ENCODE measurements at places on chromosomes 2 and 18.

GRCh38 chr18:25658476-25658875 lies 306.5 kb upstream of the ZNF521 start:
- DNase-seq: no peak

- no peak for DNase-seq
Measured at GRCh38 chr2:21427606-21428005, 303.8 kb downstream of the TDRD15 start.

- DNase-seq: no peak
Measured at GRCh38 chr2:70775141-70775540, 7.1 kb upstream of the ADD2 start.

- DNase-seq: no peak
Measured at GRCh38 chr2:127422559-127423477, 4.6 kb downstream of the PROC start.

GRCh38 chr2:218557941-218558340 lies 10.2 kb downstream of the USP37 start:
- DNase-seq: no peak

GRCh38 chr2:215397632-215398341 lies 38.1 kb downstream of the FN1 start:
- no peak for DNase-seq

GRCh38 chr2:37706334-37707183 lies 35.1 kb upstream of the CDC42EP3 start:
- DNase-seq: no peak

DNA sequence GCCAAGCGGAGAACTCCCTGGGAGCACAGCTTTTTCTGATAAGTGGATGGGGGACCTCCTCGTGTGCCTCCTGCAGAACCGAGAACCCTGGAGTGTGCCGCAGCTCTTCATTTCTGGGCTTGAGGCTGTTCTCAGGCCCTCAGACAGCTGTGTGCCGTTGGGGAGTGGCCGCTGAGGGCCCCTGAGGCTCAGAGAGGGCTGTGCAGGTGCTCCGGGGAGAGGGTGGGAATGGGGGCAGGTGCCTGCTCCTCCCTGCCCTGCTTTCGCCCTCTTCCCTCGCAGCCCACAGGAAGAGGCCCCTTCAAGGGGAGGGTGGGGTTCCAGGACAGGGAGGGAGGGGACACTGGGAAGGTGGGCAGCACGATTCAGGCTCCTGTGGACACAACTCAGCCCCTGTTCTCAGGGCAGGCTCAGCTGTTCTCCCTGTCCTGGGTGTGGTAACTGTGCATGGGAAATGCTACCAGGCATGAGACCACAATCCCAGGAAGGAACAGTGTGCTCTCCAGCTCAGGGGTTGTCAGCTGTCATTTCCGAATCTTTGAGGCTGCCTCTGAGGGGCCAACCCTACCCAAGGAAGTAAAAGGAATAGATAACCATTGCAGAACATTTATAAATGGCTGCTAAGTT lies 11.3 kb downstream of the LCT start:
- no peak for DNase-seq

- no peak for DNase-seq
Measured at GRCh38 chr2:60298006-60298696, 255.3 kb downstream of the BCL11A start.
